ENCODE measurements at places on chromosomes 4 and X.

- no peak for DNase-seq
These were observed 15.6 kb upstream of the CLDN24 start for GRCh38 chr4:183337833-183338232.

DNA sequence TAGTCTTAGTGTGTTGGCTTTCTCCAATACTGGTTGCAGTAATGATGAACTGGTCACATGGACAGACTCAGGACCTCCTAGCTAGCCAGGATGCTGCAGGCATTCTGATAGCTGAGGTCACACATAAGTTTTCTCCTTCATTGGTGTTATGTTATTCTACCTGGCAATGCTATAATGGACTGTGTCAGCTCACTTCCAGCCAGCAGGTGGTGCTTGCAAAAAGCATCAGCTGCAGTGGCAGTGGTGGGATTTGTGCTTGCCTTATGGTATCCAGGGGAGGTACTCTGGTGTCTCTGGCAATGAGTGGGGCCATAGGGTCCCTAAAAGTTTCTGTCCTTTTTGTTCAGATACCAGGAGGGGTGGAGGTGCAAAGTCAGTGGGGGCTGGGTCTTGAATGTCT is 33.6 kb downstream of the ZNF330 start:
- no peak for DNase-seq

DNA sequence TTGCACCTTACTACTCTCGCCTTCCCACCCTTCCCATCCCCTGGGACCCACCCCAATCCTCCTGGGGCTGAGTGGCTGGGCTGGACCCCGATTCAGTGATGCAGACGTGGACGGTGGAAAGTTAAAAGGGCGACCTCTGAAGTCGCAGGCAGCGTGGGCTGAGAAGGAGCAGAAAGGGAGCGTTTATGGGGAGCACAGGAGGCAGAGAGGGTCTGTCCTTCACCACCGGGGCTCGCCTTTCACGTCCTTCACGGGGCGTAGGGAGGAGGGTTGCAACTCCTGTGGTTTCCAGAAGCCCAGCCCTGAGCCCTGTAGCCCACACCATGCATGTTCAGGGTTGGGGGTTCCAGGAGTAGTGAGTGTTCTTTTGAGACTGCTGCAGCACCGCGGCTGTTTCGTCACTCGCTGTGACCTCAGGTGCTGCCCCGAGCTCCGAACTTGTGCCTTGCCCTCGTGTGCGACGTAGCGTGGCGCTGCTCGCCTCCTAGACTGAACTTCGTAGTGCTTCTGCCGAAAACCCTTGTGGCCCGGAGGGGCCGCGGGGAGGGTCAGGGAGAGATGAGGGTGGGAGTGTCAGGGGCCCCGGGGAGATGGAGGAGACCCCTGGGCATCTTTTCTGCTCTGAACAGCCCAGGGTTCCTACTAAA is 1.6 kb downstream of the NHS start:
- DNase-seq = peak; percentile 30

DNA sequence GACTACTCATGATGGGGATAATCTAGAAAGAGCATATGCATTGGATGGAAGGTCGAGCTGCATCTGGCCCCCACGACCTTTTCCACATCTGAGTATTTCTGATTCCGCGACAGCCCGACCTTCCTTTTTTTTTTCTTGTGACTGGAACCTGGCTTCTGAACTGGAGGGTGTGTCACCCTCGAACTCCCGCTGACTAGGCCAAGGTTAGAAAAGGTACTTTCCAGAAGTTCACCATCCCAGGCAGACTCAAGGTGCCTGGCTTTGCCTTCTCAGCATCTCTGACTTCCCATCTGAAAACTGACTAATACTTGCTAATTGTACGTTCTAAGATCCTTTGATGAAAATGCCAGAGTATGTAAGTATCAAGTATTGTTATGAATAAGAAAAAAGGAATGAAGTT is 49.3 kb upstream of the CD40LG start:
- DNase-seq = no peak

GRCh38 chr4:135186002-135186401 is 984.4 kb upstream of the PABPC4L start:
- DNase-seq = no peak

DNA sequence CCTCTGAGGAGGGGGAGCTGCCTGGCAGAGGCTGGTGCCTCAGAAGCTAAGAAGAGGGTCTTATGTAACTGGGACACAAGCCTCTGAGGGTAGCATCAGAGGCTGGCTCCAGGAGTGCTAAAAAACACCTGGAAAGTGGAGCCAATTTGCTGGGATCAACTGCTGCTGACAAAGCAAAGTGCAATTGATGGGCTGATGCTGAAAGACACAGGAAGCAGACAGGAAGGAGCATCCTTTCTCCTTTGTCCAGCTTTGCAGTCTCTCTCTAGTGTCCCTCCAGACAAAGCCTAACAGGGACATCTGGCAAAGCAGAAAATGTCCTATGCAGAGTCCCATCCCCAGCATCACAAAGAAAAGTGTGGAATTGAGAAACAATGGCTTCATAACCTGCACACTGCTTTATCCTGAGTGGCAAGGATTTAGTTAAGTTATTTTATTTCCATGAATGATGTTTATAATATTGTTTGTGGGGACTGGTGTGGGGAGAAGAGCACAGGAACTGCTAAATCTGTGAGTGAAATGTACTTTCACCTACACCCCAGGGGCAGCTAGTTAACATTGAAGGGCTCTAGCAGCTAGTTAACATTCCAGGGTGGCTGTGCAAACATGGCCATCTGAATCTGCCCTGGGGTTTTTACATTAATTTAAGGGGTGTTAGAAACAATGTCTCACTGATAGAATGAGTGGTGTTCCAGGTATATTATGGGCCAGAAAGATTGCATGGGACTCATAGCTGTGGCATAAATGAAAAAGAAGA is 25.6 kb upstream of the MBTPS2 start:
- DNase-seq = no peak

- peak; percentile 73 for DNase-seq
These were observed 107.1 kb downstream of the NSUN7 start for GRCh38 chr4:40856840-40857362.

DNA sequence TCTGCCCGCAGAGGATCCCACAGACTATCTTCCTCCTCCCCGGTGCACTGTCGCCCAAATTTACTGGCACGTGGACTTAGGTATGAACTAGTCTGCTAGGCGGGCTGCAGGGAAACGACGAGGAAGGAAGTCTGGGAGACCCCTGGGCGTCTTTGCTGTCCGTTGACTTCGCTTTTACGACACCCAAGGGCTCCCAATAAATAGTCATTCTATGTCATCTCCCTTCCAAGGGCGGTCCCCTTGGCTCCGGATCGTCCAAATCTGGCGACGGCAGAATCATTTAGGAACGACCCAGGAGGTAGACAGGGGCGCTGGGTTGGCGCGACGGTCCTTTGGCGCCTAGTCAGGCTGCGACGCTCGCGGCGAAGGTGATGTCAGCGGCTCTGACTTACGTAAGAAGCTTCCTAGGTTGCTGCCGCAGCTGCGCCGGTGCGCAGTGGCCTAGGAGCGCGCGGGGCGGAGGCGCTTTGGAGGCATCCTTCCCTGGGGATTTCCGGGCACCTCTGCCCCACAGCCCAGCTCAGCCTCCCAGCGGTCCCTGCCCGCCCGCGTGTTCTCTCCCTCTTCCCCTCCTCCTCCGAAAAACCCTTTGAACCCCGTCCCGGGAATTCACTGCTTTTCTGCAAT is 2.2 kb downstream of the NHS start:
- DNase-seq = peak; percentile 37

DNA sequence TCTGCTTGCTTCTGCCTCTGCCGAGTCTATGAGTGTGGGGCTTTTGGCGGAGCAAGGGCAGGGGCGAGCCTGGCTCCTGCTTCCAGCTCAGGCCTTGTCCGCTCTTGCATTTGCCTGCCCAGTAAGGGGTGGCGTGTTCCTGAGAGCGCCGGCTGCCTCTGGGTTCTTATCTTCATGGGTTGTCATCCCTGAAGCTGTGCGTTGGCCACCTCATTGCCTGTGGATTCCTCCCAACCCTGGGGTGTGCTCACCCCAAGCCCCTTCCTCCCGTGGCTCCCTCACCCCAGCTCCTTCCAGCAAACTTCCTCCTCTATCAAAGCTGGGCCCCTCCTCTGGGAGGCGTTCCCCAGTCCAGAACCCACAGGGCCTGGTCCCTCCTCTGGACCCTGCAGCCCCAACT is 17.5 kb downstream of the SH3BP2 start:
- no peak for DNase-seq

DNA sequence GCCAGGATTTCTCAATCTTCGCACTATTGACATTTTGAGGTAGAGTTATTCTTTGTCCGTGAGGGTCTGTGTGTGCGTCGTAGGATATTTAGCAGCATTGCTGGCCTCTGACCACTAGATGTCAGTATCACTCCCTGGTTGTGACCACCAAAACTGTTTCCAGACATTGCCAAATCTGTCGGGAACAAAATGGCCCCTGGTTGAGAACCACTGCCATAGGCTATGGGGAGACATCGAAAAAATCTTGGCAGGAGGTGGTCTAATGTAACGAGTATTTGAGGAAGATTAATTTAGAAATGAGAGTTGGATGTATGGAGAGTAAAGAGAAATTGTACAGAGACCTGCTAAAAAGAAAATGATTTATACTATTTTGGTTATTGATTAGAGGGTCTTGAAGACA is 108.4 kb downstream of the DOCK11 start:
- DNase-seq = no peak

DNA sequence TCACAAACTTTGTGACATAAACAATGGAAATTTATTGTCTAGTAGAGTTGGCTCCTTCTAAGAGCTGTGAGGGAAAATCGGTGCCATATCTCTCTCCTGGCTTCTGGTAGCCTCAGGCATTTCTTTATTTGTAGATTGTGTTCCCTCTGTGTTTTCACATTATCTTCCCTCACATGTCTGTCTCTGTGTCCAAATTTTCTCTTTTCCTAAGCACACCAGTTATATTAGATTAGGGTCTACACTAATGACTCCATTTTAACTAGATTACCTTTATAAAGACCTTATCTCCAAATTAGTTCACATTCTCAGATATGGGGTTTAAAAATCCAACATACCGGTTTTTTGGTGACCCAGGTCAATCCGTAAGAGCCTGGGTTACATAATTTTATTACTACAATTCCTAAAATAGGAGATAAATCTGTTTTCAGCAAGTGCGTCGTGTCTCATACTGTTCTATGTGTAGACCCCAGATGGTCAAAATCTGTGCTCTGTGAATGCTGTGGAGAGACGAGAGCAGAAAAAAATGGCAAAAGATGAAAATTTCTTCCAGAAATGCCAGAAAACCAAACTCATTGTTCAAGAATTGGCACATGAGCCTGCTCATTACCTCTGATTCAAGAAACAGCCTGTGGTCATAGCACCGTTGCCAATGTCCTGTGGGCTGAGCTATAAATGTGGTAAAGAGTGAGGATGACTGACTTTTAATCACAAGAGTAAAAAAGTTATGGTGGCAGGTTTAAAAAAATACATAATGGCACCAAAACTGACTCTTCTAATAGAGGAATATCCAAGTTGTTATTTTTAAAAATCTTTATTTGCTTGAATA is 574.7 kb downstream of the PCDH7 start:
- DNase-seq = no peak

- no peak for DNase-seq
These were observed 13.0 kb upstream of the SLC25A5 start for GRCh38 chrX:119455264-119455663.

GRCh38 chr4:152941411-152941810 is 5.3 kb downstream of the FHDC1 start:
- no peak for DNase-seq

GRCh38 chrX:120260369-120260768 is 9.8 kb downstream of the ZBTB33 start:
- no peak for DNase-seq

- no peak for DNase-seq
These were observed 53.3 kb upstream of the LNX1 start for GRCh38 chr4:53644607-53645006.

DNA sequence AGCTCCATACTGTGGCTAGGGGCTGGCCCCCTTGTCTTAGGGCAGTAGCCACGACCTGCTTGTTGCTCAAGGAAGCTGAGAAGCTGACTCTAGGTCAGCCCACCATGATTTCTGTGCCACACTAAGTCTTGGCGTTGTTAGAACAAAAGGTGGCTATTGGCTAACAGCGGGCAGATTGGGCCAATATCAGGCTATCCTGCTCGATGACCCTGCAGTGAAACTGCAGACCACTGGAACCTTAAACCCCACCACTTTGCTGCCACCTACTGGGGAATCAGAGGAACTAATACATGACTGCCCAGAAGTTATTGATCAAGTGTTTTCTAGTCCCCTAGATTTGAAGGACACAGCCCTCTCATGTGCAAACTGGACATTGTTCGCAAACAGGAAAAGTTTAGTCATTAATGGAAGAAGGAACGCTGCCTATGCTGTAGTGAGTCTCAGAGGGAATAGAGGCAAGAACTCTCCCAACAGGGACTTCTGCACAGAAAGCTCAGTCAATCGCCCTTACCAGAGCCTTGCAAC is 17.0 kb upstream of the PAPSS1 start:
- DNase-seq = no peak

- DNase-seq = no peak
These were observed 85.8 kb downstream of the DCLK2 start for GRCh38 chr4:150164055-150164454.

DNA sequence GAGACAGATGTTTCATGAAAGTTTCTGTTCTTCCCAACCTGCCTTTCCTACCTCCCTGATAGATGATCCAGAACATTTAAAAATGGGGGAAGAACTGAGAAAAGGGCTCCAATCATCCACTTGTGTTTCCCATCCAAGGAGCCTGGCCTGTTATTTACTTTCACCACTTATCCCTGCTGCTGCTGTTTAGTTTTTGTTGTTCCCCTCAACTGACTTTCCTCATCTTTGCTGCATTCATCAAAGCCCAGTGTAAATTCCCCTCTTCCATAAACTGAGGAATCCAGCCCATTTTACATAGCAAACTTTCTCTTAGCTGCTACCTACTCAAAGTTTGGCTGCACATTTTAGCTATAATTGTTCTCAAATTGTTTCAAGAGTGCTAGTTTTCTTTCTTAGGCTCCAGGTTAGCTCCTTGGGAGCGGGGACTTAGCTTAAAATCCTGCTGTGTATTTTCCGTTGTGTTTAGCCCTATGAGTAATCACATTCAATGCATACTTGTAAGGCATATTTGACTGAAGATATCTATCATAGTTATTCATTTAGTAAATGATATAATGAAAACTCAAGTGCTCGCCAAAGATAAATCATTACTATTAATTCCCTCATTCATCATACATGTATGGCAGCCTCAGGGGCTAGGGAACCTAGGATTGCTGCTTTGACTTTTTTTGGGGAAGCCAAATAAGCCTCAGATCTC is 1.4 kb upstream of the PTPN13 start:
- no peak for DNase-seq

- DNase-seq = no peak
These were observed 7.3 kb downstream of the FOXP3 start for GRCh38 chrX:49257074-49257790.

Measured in ovary (tissue), 10 donors.